WERI-Rb-1 (cell line): ENCODE measurements at places on chromosomes 3 and 15.

- no peak for DNase-seq
Measured at GRCh38 chr3:117495620-117496019, 786.0 kb downstream of the TUSC7 start.

- peak; percentile 9 for DNase-seq
Measured at GRCh38 chr3:130849091-130849552, 44.8 kb upstream of the ATP2C1 start.

DNA sequence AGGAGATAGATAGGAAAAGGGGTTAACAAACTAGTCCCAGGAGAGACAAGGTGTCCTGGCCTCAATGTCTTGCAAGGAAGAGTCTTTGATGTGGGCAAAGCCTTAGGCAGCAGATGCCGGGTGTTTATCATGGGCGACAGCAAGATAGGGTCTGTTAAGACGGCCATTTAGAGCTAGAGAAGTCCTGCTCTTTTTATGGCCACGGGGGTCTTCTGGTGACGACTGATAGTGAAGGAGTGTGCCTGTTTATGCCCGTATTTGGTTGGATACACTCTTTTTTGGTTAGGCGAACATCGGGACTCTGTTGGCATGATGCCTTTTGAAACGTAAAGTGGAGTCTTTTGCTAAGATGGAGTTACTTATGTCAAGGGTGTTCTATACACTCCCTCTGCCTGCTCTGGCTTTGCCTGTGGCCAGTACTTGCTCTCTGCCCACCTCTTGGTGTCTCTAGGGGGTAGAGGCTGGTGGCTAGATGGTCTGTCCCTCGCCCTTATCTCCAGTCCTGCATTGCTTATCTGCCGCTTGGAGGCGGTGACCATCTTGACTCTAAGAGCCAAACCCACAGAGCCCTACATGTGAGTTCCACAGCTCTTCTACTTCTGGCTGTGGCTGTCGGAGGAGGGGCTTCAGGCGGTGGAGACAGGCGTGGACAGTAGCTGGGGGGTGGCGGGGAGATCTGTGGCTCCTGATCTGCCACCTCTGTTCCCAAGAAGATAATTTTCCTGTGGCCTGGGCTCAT lies 55.8 kb upstream of the ZBTB38 start:
- DNase-seq: no peak

GRCh38 chr3:88220126-88220525 lies 70.4 kb downstream of the C3orf38 start:
- DNase-seq: no peak

DNA sequence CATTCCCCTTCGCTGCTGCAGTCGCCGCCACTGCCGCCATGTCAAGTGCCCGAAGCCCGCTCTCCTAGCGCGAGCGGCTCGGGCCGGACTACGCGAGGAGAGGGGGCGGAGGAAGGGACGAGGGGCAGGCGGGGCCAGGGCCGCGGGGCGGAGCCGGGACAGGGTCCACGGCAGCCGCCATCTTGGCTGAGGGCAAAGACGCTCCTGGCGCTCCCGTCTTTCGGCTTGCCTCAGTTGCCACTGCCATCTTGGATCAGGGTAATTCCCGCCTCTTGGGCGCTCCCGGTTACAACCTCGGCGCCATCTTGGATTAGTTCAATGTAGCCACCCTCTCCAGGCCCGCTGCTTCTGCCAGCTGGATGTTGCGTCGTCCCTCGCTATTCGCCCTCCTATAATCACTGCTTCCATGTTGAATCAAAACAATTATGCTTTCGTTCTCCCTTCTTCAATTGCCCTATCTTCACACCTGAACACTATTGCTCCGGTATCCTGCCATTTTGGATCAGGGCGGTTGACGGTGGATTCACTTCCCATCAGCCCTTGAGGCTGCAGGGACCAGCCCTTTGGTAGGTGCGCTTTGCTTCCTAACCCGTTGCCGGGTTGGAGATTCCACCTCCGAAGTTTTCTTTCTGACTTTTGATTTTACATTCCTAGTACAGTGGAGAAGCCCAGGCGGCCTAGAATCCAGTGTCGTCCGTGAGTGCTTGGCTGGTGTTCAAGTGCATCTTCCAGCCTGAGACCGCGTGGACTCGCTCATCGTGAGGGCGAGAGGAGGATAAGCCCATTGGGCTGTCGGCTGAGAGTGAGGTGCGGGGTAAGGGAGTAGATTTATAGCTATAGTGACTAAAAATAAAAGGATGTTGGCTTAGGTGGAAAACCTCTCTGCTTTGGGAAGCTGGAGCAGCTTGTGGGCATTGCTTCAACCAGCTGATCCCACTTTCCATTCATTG lies at the start of gene HACD2:
HACD2 (minus strand) TSS at position 66 of the 950 bp plus-strand sequence; CDS start at position 40, 26 bp downstream.
- peak; percentile 97 for DNase-seq

GRCh38 chr15:101022306-101022705 lies 103.1 kb downstream of the LRRK1 start:
- no peak for DNase-seq

- DNase-seq: no peak
Measured at GRCh38 chr3:14135581-14135980, 10.7 kb downstream of the TMEM43 start.

DNA sequence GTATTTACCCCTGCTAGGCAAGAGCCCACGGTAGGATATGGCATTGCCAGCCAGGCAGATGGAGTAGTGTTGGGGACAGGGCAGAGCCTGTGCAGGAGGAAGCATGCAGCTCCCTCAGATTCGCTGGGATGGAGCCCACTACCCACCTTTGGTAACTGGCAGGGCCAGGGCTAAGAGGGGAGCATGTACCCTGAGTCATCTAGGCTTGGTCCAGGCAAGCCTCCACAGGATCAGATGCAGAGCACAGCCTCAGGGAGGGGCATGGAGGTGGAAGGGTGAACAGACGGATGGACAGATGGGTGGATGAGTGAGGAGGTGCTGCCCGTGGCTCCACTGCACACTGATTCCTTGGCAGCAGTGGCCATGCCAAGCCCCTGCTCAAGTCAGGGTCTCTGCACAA lies 33.0 kb downstream of the IL20RB start:
- DNase-seq: no peak

- DNase-seq: peak; percentile 26
Measured at GRCh38 chr3:43071313-43071893, 34.5 kb downstream of the POMGNT2 start.

- no peak for DNase-seq
Measured at GRCh38 chr3:115932807-115933206, 309.5 kb downstream of the GAP43 start.

- no peak for DNase-seq
Measured at GRCh38 chr3:23236890-23237289, 33.8 kb downstream of the UBE2E2 start.

DNA sequence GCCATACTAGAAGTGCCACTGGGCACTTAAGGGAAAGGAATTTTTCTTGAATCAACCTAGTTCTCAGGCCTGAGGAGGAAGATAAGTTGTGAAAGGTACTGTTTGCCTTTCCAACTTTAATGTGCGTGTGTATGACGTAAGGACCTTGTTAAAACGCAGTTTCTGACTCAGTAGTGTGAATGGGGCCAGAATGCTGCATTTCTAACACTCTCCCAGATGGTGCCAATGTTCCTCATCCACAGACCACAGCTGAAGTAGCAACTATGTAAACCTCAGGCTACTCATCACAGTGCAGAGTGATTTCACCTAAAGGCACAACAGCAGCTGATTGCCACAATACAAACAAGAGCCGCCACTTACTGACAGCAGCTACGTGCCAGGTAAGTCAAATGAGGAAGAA lies 103.6 kb downstream of the OTOL1 start:
- DNase-seq: no peak

GRCh38 chr15:39846108-39846507 lies 63.5 kb upstream of the FSIP1 start:
- no peak for DNase-seq

DNA sequence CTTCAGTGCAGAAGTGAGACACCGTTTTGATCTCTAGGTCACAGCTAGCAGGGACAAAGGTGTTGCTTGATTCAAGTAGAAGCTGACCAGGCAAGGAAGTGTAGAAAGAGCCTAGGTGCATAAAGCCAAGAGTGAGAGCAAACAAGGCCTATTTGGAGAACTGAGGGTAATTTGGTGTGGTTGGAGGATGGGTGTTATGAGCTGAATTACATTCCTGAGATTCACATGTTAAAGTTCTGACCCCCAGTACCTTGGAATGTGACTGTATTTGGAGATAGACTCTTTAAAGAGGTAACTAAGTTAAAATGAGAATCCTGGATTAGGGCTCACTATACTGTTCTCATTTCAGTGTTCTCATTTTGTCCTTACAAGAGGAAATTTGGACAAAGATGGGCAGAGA lies 191.3 kb downstream of the ZMAT3 start:
- no peak for DNase-seq

GRCh38 chr3:158846803-158847451 lies 45.1 kb downstream of the MFSD1 start:
- no peak for DNase-seq

GRCh38 chr3:9781978-9782603 lies 10.2 kb downstream of the TADA3 start:
- no peak for DNase-seq

DNA sequence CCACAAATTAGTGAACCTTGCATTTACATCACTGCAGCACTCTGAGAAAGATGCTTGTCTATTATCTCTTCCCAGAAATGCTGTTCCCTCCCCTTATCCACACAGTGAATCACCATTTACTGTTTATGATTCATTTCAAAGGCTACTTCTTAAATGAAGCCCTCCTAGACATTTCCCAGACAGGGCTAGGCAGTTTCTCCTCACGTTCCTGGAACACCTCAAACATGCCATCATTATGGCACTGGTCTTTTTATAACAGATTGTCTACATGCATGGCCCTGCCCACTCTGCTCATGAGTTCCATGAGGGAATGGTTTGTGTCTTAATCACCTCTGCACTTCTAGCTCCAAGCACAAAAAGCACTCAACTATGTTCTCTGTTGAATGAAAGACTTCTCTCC lies 32.2 kb upstream of the TM2D3 start:
- DNase-seq: no peak

GRCh38 chr15:63938486-63939061 lies 104.8 kb upstream of the HERC1 start:
- DNase-seq: no peak

- DNase-seq: no peak
Measured at GRCh38 chr15:90860942-90861675, 7.3 kb upstream of the FURIN start.

DNA sequence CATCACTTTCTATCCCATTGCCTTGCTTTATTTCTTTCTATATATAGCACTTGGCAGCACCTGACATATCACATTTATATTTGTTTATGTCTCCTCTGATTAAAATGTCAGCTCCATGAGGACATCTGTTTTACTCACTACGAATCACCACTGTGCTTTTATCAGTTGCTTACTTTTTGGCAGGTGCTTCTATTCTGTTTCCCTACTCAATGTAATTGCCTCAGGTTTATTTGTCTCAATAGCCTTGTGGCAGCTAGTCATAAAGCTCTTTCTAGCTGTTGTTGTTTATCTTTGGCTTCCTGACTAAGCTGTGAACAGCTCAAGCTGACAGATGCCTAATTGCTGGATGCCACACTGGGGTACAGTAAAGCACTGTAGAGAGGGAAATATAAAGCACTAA lies 85.5 kb downstream of the VPS13C start:
- DNase-seq: peak; percentile 26

DNA sequence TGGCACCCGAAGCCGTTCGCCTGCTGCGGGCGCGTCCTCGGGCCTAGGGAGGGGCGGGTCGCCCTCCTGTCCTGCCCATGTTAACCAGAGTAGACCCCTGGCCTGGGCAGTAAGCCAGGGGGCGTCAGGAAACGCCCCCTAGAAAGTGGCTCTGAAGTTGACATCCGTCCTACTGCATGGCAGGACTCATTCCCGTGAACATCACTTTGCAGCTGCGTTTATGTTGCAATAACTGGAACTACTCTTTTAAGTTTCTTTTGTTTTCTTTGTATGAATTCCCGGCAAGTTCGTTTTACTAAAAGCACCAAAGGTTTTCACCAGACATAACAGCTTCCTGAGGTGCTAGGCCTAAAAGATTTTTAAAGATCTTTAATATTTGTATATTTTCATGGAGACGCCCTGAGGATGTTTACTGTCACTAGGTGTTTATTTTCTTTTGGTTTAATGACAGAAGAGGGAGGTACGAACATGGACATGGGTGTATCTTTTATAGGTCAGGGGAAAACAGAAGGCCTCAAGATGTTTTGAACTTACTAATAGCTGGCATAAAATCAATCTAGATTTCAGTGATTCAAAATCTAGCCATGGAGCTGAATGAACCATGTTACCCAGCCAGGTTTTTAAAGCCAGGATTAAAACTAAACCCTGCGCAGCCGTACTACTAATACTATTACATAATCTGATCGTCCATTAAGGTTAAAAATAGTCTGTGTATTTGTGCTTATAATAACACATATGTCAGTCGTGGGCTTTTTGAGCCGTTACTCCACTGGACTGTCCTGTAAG lies 1.0 kb downstream of the C15orf61 start:
- peak; percentile 35 for DNase-seq

DNA sequence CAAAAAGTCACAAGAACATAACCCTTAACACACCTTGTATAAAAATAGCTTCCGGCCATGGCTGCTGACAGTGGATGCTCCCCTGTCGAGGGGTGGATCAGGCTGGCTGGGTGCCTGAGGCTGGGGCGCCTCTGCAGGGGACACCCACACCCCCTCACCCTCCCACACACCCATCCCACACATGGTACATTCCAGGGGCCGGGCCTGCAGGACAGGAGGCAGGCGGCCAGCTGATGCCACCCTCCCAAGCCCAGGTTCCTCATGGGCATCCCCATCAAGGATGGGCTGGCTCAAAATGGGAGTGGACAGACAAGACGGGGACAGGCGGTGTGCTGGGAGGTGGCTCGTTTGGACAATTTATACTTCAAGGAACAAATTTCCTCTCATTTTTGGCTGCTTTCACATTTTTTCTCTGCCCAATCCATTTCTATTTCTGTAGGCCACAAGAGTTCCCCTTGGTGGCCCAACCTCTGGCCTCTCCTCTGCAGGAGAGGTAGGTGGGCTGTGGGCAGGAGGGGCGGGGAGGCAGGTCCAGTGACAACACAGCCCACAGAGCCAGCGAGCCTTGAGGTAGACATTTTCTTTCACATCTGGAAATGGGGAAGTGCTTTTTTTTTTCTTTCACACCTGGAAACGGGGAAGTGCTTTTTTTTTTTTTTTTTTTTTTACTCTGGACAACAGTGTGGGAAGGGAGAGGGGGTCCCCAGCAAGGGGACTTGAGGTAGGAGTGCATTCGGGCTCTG lies 23.3 kb downstream of the RNU5B-1 start:
- no peak for DNase-seq

DNA sequence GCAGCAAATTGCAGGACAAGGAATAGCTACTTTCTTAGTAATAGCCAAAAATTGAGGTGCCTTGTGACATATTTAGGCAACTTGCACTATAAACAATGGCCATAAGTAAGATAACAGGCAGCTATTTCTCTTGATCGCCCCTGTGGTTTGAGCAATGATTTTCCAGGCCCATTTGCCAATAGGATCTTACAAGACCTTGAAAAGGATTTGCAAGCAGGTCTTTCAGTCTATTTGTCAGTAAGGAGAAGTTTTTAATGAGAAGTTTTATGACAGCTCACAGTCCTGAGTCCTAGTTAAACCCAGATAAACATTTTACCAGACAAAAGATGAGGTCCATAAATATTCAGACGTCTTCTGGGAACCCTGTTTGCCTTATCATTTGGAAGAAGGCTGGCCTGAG lies 645.5 kb downstream of the RBMS3 start:
- DNase-seq: no peak

DNA sequence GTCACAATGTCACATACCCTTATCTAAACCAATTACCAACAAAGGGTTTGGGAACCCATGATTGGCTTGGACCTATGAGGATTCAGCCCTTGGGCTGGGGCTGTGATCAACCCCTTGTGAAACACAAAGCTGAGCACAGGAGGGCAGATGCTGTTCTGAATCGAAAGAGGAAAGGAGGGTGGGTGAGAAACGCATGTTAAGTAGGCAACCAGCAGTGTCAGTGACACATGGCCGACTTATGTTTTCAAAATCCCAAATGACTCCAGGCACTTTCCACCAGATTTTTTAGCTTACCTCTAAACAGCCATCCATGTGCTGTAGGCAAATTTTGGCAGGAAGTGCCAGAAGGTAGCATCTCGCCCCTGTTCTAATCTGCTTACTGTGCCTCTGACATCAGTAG lies 34.1 kb upstream of the KLHL25 start:
- DNase-seq: no peak
